ENCODE measurements at places on chromosomes 6 and 20.

GRCh38 chr20:11714886-11715285 is 202.8 kb upstream of the BTBD3 start:
- no peak for DNase-seq

GRCh38 chr6:47967843-47968242 is 143.2 kb downstream of the PTCHD4 start:
- no peak for DNase-seq

DNA sequence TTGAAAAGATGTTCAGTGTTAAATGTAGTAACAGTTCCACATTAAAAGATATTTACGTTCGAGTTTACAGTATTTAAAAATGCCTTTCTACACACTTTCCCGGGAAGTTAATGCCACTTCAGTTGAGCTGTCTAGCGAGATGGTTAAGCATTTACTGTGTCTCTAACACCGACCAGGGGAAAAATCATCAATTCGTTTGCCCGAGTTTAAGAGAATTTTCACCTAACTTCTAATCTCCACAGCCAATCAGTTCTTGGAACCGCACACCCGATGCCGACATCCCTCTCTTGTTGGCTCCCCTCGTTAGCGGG is 58.2 kb downstream of the FAM217A start:
- DNase-seq: no peak

GRCh38 chr20:51531141-51531710 is 11.3 kb downstream of the NFATC2 start:
- no peak for DNase-seq

DNA sequence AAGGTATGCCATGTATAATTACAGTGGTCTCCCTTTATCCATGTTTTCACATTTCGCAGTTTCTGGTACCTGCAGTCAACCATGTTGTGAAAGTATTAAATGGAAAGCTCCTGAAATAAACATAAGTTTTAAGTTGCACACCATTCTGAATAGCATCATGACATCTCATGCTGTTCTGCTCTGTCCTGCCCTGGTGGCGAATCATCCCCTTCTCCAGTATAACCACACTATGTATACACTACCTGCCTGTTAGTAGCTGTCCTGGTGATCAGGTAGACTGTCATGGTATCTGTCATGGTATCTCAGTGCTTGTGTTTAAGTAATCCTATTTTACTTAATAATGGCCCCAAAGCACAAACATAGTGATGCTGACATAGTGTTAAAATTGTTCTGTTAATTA is 97.1 kb downstream of the ZFAND3 start:
- DNase-seq: no peak

DNA sequence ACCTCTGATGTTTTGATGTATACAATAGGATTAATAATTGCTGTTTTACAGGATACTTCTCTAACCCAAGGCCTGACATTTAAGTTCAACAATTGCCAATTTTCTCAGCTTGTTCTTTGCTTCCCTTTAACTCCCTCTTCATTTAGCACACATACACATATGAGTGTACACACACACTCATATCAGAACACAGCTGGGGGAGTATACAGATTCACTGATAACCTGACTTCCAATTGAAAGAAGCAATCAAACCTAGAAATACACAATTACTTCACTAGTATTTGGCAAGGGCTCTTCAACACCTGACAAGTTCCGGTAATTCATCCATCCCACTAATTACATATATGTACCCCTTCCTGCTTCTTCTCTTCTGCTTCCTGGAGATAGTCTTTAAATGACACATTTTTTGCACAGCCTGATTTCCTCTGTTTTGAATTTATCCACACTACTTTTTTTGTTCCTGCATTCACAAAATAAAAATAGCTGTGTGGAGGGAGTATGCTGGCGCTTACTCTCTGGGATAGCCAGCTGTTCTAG is 11.2 kb downstream of the UST start:
- DNase-seq: no peak

DNA sequence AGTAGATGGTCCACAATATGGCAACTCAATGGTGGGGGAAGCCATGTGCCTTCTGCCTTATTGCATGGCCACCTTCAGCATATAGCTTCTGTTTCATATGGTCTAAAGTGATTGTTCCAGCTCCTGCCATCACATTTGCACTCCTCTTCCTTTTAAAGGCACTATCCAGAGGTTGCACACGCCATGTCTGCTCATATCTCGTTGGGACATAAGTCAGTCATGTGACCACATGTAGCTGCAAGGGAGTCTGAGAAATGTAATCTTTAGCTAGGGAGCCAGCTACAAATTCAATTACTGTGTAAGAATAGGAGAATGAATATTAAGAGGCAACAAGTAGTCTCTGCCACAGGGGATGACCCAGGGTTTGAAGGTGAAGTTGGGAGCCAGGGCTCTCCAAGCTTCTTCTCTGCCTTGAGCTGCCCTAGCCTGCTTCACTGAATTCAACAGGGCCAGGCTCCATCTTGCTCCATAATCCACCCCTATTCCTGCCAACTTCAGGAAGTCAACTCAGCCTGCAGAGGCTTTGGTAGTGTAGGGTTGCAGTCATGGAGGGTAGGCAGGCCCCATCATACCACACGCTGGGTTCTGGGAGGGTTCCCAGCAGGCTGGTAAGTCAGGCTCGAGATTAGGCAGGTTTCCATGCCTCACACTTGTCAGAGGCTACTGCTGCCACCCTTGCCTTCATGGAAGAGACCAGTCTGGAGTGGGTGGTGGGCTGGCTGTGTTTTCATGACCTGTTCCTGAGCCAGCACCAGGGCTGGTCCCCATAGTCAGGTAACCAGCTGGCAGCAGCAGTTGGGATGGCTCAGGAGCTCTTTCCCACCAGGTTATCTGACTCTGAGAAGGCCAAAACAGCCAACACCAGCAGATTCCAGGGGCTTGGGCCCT is 56.7 kb upstream of the SAYSD1 start:
- DNase-seq: no peak

DNA sequence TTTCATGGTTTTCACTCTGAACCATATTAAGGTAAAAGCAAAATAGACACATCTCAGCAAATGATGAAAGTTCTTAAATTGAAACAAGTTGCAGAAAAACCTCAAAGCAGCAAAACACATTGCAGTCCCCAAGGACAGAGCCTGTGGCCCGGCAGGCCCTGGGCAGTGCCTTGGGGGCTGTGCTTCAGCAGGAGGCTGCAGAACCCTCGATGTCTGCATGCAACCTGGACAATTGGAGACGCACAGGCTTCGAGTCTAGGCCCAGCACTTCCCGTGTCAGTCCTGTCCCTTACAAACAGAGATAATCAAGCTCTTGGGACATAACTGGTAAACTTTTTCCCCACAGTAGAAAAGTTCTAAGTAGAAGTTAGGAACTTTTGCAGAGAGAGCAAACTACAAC is 9.2 kb downstream of the PYGB start:
- DNase-seq: no peak

DNA sequence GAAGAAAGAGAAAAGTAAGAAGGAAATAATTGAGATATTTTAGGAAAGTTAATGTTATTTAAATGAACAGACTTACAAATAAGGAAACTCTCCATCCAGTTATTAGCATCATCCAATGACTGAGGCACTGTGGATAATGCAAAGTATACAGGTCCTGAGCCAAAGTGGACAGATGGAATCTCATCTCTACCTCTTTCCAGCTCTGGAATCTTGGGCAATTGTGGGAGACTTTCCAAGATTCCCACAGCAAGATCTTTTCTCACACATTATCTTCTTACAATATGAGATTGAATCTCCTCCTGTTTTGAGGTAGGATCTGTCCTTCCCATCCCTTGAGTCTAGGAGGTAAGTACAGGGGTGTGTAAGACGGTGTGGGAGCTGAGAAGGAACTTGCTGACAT is 28.9 kb downstream of the HTR1E start:
- no peak for DNase-seq

DNA sequence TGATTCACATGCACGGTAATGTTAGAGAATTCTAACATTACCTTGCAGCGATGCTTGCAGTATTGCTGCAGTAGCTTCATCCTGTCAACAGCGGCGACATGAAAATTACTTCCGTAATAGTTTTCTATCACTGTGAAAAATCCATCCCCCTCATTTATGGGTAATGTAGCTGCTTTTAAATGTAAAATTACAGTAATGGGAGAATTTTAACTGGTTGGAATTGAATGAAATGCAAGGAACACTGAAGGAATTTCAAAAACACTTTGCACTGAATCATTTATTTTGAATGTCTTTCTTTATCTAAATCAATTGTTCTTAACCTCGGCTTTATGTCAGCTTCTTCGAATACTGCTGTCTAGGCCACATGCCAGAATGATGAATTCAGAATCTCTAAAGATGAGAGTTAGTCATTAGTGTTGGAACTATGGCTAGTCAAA is 102.4 kb upstream of the HIVEP1 start:
- DNase-seq: no peak

GRCh38 chr6:168200571-168201134 is 118.9 kb downstream of the DACT2 start:
- no peak for DNase-seq

DNA sequence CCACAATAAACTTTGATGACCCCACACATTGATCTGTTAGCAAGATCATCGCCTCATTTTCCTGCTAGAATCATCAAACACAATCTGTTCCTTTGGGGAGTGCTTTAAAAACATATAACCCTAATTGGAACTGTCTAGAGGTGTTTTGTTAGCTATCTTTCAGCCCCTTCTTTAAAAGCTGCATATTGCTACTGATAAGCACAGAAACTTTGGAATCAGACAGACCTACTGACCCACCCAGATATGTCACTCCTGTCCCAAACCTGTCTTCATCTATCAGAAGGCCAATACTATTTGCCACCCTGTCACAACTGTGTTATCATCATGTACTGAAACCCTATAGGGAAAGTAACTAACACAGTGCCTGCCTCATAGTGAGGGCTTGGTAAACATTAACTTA is 172.4 kb upstream of the SASH1 start:
- DNase-seq: no peak

DNA sequence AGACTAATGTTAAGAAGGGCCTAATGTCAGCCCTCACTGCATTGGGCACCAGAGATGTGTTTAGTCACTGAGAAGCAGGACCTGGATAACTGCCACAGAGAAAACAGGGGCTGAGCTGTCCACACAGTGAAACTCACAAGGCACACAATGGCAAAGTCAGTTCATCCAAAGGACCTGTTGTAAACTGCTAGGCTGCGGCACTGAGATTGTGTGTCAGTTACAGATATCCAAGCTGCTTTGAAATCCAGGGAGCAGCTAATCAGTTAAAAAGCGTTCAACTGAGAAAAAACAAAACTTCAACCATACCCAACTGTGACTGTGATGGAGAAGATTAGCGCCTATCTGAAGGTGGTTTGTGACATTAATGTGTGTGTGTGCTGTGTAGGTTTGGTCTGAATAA is 27.8 kb upstream of the TMEM14A start:
- no peak for DNase-seq
